ENCODE measurements at places on chromosomes 7 and 10. TPM values are rescaled to one million over a fixed set of nuclear protein-coding genes. Genes with fewer than 3 reads are reported as not detected.

The NUTM2E gene
- total RNA-seq, result not detected

DNA sequence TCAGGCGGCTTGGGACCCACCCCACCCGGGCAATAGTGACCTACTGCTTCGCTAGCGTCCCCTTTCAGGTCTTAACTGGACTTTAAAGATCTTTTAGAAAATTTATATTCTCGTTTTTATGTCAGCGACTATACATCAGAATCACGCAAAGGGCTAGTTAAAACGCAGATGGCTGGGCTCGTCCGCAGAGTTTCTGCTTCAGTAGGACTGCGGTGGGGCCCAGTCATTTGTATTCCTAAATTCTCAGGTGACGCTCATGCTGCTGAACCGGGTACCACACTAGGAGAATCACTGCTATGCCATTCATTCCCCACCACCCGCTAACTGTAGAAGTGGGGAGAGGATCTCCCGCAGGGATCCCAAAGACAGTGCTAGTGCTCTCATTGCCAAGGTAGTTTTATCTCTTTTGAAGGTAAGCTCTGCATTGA lies 12.0 kb upstream of the SP8 start:
- DNase-seq, result no peak

- no peak for DNase-seq
Observed at GRCh38 chr7:3008386-3008785, 35.3 kb downstream of the CARD11 start.

DNA sequence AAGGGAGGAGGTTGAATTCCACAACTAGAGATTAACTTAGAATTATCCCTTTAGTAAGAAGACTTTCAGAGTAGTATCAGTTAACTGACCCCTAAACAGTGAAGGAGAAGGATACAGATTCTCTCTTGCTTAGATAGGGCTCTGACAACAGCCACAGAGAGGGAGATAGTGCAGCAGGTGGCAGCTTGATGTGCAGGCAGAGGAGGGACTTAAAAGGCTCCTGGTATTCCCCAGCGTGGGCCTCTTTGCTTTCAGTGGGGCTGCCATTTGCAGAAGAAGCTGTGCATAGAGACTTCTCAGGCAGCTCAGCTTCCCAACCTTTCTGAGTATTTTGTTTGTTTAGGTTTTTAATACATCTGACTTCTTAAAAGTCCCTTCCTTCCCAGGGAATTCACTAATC lies 16.0 kb downstream of the FZD1 start:
- DNase-seq, result no peak

The C10orf53 gene
- total RNA-seq, result not detected

- no peak for DNase-seq
Observed at GRCh38 chr7:135467207-135467711, 42.6 kb downstream of the CNOT4 start.

GRCh38 chr7:15245831-15246230 lies 316.0 kb downstream of the AGMO start:
- DNase-seq, result no peak

GRCh38 chr7:155453296-155454182 lies 4.4 kb upstream of the EN2 start:
- DNase-seq, result no peak

The OR2F2 gene
- total RNA-seq, result not detected

The PRF1 gene
- total RNA-seq, result 4.3 TPM

The HOXA4 gene
- 0.14 TPM for total RNA-seq

GRCh38 chr10:3110782-3111620 lies 43.7 kb downstream of the PFKP start:
- no peak for DNase-seq

The SORBS1 gene
- total RNA-seq, result 666 TPM

The RET gene
- total RNA-seq, result 7.7 TPM

DNA sequence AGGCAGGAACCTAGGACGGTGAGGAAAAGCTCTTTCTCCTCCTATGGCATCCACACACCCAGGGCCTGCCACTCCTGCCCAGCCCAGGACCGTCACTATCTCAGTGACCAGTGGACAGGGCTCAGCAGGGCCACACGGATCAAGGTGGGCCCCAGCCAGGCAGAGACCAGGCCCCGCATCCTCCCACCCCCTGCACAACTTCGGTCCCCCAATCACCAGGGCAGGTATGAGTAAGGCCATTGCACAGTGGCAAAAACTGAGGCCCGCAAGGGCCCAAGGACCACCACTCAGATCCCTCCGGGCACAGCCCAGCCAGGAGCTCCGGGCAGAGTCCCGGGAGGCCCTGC lies 30.3 kb downstream of the OAT start:
- DNase-seq, result no peak

DNA sequence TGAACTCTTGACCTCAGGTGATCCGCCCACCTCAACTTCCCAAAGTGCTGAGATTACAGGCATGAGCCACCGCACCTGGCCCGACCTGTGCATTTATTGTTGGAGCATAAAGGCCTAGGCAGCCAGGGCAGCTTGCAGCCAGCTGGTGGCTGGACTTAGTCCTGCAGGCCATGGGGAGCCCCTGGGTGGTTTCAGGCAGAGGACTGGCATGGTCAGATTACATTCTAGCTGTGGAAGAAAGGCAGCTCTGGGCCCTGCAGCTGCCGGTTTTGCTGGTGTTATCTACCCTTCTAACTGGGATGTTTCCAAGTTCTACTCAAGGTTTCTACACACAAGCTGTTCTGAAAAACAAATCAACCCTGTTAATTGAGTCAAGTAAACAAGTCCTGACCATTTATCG lies 22.7 kb upstream of the MKRN1 start:
- DNase-seq, result no peak

DNA sequence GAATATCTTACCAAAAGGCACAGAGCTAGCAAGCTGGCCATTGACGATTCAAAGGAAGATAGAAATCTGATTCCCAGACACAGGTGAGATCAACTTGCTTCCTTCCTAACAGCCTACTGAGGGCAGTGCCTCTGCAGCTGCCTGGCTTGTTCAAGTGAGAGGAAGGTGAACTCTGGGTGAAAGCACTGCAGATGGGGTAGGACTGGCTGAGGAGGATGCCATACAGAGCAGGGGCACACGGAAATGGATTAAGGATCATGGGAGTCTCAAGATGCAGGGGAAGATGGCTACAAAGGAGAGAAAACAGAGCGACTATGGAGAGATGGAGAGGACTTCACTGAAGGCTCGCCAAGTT lies 34.4 kb upstream of the GPAM start:
- no peak for DNase-seq

DNA sequence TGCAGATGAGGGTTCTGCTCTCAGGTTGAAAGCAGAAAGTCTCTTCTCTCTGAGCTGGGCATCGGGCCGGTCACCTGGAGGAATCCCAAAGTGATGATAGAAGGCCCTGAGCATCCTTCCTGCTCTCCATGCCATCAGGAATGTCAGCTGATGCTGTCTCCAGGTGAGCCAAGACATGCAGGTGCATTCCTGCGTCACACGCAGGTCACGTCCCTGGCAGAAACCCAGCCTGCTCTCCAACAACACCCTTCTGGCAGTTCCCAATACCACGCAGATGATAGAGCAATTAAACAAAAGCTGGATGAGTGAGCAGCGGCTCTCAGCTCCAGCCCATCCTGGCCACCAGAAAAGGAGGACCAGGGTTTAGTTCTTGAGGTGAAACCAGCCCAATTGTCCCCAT lies 6.9 kb upstream of the WIPI2 start:
- DNase-seq, result no peak

GRCh38 chr7:101815826-101816594 lies 1.4 kb upstream of the CUX1 start:
- peak; percentile 87 for DNase-seq

The CTAGE4 gene
- 0.30 TPM for total RNA-seq

DNA sequence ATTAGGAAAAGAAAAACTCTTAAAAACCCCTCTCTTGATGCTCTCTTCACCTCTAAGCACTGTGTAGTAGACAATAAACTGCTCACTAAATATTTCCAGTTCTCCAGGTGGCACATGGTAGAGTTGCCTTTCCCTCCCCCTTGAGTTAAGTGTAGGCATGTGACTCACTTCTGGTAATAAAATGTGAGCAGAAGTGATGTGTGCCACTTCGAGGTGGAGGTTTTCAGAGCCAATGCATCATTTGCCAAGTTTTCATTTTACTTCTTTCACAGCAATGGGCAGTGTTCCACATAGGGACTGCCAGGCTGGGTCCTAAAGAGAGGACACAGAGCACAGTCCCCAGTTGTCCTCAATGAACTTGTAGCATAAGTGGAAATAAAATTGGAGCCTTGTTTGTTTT lies 131.6 kb upstream of the NPY start:
- DNase-seq, result no peak

- no peak for DNase-seq
Observed at GRCh38 chr10:111835574-111835973, 348.0 kb downstream of the GPAM start.

GRCh38 chr7:139745678-139746143 lies 32.1 kb downstream of the HIPK2 start:
- DNase-seq, result no peak

The MINDY4 gene
- total RNA-seq, result 3.5 TPM

DNA sequence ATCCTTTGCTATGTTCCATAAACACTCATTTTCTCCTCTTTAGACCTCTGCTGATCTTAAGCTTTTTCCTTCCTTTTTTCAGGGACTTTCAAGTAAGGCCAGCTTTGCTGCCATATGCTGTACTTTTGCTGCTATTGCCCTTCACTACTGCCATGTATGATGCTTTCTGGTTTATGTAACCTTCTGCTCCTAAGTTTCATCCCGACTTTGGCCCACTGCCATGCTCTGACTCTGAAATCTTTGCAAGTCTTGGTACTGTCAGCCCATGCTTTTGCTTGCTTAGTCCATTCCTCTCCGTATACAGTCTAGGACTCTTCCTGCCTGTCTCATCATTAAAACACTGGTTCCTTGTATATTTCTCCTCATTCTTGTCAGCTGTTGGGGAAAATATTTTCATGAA lies 152.4 kb downstream of the RNF133 start:
- DNase-seq, result no peak

- no peak for DNase-seq
Observed at GRCh38 chr7:142120524-142120923, 9.0 kb downstream of the MGAM2 start.

DNA sequence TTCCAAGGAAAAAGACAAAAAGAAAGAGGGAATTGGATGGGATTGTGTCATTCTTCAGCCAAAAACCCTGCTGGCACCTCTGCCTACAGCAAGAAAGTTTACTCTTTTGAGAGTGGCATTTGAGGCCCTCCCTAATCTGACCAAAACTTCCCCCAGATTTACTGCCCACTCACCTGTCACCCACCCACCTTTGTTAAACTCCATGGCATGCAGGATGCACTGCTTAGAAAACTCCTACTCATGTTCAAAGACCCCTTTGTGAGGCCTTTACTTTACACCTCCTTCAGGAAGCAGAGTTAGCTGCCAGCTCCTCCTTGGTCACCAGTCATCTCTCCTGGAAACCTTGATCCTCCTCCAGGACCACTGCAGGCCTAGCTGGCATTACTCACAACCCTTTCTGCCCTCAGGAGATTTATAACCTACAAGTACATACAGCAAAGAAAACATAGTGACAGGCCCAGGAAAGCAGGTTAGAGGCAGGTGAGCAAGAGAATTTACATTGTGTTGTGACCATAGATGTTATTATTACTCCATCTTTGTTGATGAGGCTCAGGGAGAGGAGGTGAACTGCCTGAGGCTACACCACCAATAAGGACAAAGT lies 10.3 kb upstream of the PLAC9 start:
- no peak for DNase-seq

The FANK1 gene
- 0.51 TPM for total RNA-seq

The SOSTDC1 gene
- total RNA-seq, result 1.0 TPM

DNA sequence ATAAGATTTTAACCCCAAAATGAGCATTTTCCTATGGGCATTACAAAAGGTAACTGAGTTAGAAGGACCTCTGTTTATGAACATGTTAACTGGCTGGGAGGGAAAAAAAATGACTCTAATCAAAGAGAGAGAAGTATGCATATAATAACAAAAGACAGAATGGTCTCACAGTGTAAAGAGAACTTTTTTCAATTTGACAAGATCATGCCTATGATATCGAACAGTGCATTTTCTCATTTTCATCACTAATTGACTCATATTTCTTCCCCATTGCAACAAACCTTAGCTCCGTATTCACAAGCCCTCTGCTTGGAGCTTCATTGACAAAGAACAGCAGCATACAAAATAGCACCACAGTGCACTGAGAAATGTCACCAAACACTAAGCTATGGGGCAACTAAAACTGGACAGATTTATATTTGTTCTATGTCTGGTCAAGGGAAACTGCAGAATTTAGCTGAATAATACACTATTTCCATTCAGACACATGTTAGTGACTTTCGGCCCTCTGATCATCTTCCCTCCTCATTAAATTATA lies 45.6 kb downstream of the SMURF1 start:
- DNase-seq, result no peak

The NOM1 gene
- 6.6 TPM for total RNA-seq

DNA sequence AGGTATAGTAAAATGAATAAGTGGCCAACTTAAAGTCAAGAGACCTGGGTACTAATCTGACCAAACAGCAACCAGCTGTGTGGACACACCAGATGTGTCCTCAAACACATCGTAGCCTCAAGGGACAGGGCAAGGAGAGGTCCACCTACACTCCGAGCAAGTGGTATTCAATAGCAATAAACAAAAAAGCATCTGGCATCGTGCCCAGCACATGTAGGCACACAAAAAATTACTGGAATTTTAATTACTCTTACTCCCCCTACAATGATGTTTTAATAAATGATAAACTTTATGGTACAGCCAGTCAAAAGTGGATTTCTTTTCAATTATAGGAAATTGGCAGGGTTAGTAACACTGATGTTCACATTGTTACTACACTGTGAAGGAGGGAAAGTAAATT lies 3.5 kb upstream of the RGS10 start:
- DNase-seq, result no peak

- peak; percentile 62 for DNase-seq
Observed at GRCh38 chr10:6068422-6068821, 6.3 kb upstream of the IL2RA start.

The LAMB1 gene
- 83.2 TPM for total RNA-seq

DNA sequence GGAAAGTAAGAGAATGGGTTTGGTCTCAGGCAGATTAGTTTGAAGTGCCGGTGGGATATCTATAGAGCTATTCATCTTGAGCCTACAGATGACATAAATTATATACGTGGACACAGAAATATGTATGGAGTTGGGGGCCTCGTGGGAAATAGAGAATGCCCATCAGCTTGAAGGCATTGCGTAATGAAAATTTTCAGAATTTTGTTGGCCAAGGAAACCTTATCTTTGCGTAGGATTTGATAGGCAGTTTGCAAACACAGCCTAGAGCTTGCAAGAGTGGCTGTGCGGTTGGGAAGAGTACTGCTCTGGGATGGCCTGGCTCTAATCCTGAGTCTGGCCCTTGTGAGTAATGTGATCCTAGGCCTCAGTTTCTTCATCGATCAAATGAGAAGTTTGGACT lies 32.3 kb downstream of the MCM10 start:
- DNase-seq, result no peak

The GJD4 gene
- not detected for total RNA-seq

The ARHGEF35 gene
- total RNA-seq, result 0.87 TPM

The TRIL gene
- 2.3 TPM for total RNA-seq

GRCh38 chr10:94310369-94310768 lies 52.4 kb downstream of the NOC3L start:
- no peak for DNase-seq

Measured in Right ventricle myocardium inferior (tissue), 1 donor.